Central memory CD8-positive, alpha-beta T cell (primary cell): ENCODE measurements at places on chromosomes 13 and 19.

DNA sequence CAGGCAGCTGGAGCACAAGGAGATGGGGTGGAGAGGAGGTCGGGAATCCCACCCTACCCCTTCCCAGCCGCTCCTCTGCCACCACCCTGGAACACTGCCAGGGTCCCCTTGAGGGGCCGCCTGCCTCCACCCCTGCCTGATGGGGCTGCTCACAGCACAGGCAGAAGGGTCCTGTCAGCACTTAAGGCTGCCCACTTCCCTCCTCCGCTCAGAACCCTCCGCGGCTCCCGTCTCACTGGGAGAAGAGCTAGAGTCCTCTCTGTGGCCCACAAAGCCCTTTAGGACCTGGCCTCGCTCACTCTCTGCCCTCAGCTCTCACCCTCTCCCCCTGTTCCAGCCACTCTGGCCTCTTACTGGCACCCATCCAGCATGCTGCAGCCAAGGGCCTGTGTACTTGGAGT is 3.4 kb upstream of the POLD1 start:
- H3K4me1 ChIP-seq, result peaks cover 68% of the 10 kb centered on the region
- no peak for DNase-seq
- no peak overlapping the region for H3K4me3 ChIP-seq
- no peaks in the 10 kb centered on the region for H3K27me3 ChIP-seq

- H3K27me3 ChIP-seq, result no peaks in the 10 kb centered on the region
- H3K4me3 ChIP-seq, result peak overlapping the region; percentile 96
- H3K36me3 ChIP-seq, result no peaks in the 10 kb centered on the region
- DNase-seq, result no peak
- peak overlapping the region; percentile 99 for H3K27ac ChIP-seq
- peaks cover 20% of the 10 kb centered on the region for H3K4me1 ChIP-seq
Measured at GRCh38 chr19:4639531-4640246, 373 bp downstream of the TNFAIP8L1 start.

DNA sequence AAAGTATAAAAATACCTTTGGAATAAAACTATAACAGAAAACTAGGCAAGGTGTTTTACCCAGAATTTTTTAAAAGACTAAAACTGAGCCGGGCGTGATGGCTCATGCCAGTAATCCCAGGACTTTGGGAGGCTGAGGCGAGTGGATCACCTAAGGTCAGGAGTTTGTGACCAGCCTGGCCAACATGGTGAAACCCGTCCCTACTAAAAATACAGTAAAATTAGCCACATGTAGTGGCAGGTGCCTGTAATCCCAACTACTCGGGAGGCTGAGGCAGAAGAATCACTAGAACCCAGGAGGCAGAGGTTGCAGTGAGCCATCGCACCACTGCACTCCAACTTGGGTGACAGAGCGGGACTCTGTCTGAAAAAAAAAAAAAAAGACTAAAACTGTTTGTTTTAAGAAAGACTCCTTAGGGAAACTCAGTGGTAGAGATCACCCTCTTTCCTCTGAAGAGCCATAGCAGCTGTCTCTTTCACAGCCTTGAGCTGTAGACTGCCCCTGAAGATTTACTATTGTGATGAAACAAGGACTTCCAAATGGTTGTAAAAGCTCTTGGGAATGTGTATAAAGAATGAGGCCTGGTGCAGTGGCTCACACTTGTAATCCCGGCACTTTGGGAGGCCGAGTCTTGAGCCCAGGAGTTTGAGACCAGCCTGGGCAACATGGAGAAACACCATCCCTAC is 14.7 kb upstream of the KCTD4 start:
- no peak for DNase-seq
- peaks cover 5% of the 10 kb centered on the region for H3K4me1 ChIP-seq
- no peak overlapping the region for H3K4me3 ChIP-seq
- H3K27me3 ChIP-seq, result no peaks in the 10 kb centered on the region
- no peak overlapping the region for H3K27ac ChIP-seq
- H3K36me3 ChIP-seq, result peaks cover 11% of the 10 kb centered on the region

- H3K4me3 ChIP-seq, result no peak overlapping the region
- H3K4me1 ChIP-seq, result no peaks in the 10 kb centered on the region
- no peak for DNase-seq
- H3K27me3 ChIP-seq, result peaks cover 17% of the 10 kb centered on the region
- H3K27ac ChIP-seq, result no peak overlapping the region
- H3K36me3 ChIP-seq, result peaks cover 5% of the 10 kb centered on the region
Measured at GRCh38 chr19:2665103-2665502, 37.4 kb downstream of the GNG7 start.

DNA sequence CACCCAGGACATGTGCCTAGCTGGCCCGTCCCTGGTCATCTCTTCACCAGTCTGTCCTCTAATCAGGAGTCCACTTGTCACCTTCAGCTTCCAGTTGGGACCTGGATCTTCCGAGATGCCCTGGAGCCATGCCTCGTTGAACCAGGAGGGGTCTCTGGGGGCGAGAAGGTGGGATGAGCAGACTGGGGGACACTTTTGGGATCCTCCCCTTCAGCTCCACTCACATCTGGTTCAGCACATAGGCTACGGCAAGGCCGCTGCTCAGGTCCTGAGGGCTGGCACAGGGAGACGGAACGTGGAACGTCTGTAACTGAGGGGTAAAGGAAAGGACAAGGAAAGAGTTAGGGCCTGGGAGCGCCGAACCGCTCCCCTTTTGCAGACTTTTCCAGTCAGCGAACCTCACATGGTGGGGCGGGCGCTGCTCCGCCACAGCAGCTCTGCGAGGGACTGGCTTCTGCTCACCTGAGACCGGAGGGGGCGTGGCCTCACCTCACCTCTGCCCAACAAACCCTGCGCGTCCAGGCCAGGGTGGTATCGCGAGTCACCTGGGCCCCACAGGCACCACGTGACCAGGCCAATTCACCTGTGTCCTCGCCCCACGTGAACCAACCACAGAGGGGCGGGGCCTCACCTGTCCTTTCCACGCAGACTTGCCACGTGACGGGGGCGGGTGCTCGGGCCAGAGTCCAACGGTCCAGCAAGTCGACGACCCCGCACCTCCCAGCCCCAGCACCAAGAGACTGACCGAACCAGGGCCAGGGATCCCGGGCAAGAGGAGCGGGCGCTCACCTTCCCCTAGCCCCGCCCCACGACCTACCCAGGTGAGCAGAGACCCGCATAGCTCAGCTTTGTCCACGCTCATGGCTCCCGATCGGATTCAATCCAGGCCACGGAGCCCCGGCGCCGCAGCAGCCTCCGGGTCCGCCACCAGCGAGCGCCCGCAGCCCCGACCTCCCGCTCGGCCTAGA is at the start of gene HOOK2:
Gene HOOK2 (minus strand): TSS at position 965 of the 968 bp plus-strand sequence. CDS start 103 bp downstream, at position 862.
- no peak for DNase-seq
- H3K27me3 ChIP-seq, result no peaks in the 10 kb centered on the region
- peaks cover 23% of the 10 kb centered on the region for H3K4me1 ChIP-seq

DNA sequence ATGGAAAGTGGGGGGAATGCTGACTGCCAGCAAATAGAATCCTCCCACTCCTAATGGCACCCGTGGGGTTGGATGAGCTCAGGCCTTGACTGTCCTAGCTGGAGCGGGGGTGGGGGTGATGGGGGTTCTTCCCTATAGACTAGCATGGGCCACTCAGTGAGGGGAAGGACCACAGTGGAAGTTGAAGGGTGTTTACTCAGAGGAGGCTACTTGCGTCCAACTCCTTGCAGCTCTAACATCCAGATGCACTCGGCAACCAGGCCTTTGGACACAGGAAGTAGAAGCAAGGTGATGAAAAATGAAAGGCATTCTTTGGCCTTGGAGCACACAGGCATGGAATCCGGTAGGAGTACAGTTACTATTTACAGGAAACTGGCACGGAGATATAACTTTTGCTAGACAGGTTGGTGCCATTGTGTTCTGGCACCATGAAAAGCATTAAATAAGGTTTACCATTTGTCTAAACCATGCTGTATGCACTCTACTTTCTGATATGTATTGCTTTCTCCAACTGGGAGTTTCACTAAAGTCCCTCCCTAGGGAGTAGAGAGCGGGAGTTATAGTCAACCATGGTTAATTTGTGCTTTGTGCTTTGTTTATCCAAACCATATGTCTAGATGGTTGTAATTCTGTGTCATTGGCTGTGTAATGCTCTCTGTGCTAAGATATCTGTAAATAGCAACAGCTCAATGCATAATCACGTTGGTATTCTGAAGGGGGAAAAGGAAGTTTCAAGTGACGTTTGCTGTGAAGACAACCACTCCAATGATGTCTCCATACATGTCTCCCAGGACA is 125.3 kb downstream of the TSHZ3 start:
- H3K4me3 ChIP-seq, result no peak overlapping the region
- H3K4me1 ChIP-seq, result peaks cover 11% of the 10 kb centered on the region
- peaks cover 11% of the 10 kb centered on the region for H3K27me3 ChIP-seq
- no peak for DNase-seq
- H3K27ac ChIP-seq, result no peak overlapping the region

- H3K4me3 ChIP-seq, result no peak overlapping the region
- no peaks in the 10 kb centered on the region for H3K36me3 ChIP-seq
- no peak overlapping the region for H3K27ac ChIP-seq
- DNase-seq, result no peak
- no peaks in the 10 kb centered on the region for H3K27me3 ChIP-seq
Measured at GRCh38 chr13:50577806-50578205, 265.7 kb downstream of the DLEU7 start.

GRCh38 chr13:44142941-44143665 is 230.5 kb upstream of the SERP2 start:
- H3K36me3 ChIP-seq, result peaks cover 6% of the 10 kb centered on the region
- DNase-seq, result no peak
- no peaks in the 10 kb centered on the region for H3K27me3 ChIP-seq
- peak overlapping the region; percentile 78 for H3K4me3 ChIP-seq

- H3K4me1 ChIP-seq, result no peaks in the 10 kb centered on the region
- no peaks in the 10 kb centered on the region for H3K36me3 ChIP-seq
- peaks cover 68% of the 10 kb centered on the region for H3K27me3 ChIP-seq
- no peak overlapping the region for H3K27ac ChIP-seq
- no peak for DNase-seq
- no peak overlapping the region for H3K4me3 ChIP-seq
Measured at GRCh38 chr19:15595069-15595468, 19.9 kb upstream of the CYP4F8 start.

- H3K36me3 ChIP-seq, result peaks cover 1% of the 10 kb centered on the region
- no peak overlapping the region for H3K4me3 ChIP-seq
- no peak for DNase-seq
- peaks cover 6% of the 10 kb centered on the region for H3K4me1 ChIP-seq
- H3K27me3 ChIP-seq, result peaks cover 68% of the 10 kb centered on the region
Measured at GRCh38 chr19:1720237-1720636, 33.1 kb upstream of the ONECUT3 start.

GRCh38 chr19:46515879-46516350 is 20.2 kb upstream of the PNMA8B start:
- H3K4me1 ChIP-seq, result peaks cover 5% of the 10 kb centered on the region
- peaks cover 39% of the 10 kb centered on the region for H3K27me3 ChIP-seq

- no peaks in the 10 kb centered on the region for H3K27me3 ChIP-seq
- H3K4me1 ChIP-seq, result peaks cover 36% of the 10 kb centered on the region
- H3K36me3 ChIP-seq, result peaks cover 41% of the 10 kb centered on the region
- no peak overlapping the region for H3K27ac ChIP-seq
- H3K4me3 ChIP-seq, result peak overlapping the region; percentile 99
- DNase-seq, result no peak
Measured at GRCh38 chr19:38377052-38377451, 2.7 kb downstream of the PSMD8 start.

GRCh38 chr13:105240371-105240770 is 1295.1 kb downstream of the EFNB2 start:
- no peaks in the 10 kb centered on the region for H3K4me1 ChIP-seq
- no peak overlapping the region for H3K4me3 ChIP-seq
- no peak for DNase-seq

GRCh38 chr13:59982631-59983382 is 180.9 kb downstream of the DIAPH3 start:
- H3K27ac ChIP-seq, result no peak overlapping the region
- H3K4me3 ChIP-seq, result no peak overlapping the region
- no peaks in the 10 kb centered on the region for H3K27me3 ChIP-seq
- DNase-seq, result no peak
- H3K4me1 ChIP-seq, result no peaks in the 10 kb centered on the region
- H3K36me3 ChIP-seq, result no peaks in the 10 kb centered on the region

DNA sequence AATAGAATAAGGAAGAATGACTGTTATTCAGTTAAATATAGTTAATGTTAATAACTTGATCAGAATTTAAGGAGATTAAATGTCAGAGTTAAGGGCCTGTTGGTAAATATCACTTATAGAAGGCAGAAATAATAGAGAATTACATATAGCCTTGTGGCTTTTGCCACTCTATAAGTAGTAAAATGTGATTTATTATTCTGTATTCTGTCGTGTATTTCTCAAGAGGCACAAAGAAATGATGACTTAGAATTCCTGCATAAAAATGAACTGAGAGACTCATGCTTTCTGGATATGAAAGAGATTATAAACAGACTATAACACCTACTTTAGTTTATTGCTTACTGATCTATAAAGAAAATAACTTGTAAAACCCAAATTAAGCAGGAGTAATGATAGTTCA is 40.1 kb downstream of the GPC6 start:
- H3K4me1 ChIP-seq, result no peaks in the 10 kb centered on the region
- no peak for DNase-seq
- no peaks in the 10 kb centered on the region for H3K36me3 ChIP-seq
- no peak overlapping the region for H3K27ac ChIP-seq

- peaks cover 17% of the 10 kb centered on the region for H3K36me3 ChIP-seq
- H3K27me3 ChIP-seq, result no peaks in the 10 kb centered on the region
- peak overlapping the region; percentile 25 for H3K4me3 ChIP-seq
- peak overlapping the region; percentile 62 for H3K27ac ChIP-seq
- H3K4me1 ChIP-seq, result peaks cover 72% of the 10 kb centered on the region
Measured at GRCh38 chr19:5966215-5966614, 11.7 kb downstream of the RANBP3 start.

GRCh38 chr13:21595546-21595822 is 8.5 kb downstream of the MICU2 start:
- H3K27me3 ChIP-seq, result no peaks in the 10 kb centered on the region
- H3K4me1 ChIP-seq, result peaks cover 82% of the 10 kb centered on the region
- H3K27ac ChIP-seq, result no peak overlapping the region
- no peak for DNase-seq
- H3K4me3 ChIP-seq, result no peak overlapping the region

GRCh38 chr13:51093574-51093973 is 17.5 kb downstream of the C13orf42 start:
- H3K36me3 ChIP-seq, result no peaks in the 10 kb centered on the region
- peaks cover 53% of the 10 kb centered on the region for H3K27me3 ChIP-seq
- H3K4me3 ChIP-seq, result no peak overlapping the region

GRCh38 chr19:38850436-38850975 is 720 bp upstream of the HNRNPL start:
- H3K27me3 ChIP-seq, result no peaks in the 10 kb centered on the region
- DNase-seq, result peak; percentile 94
- peaks cover 52% of the 10 kb centered on the region for H3K4me1 ChIP-seq
- H3K36me3 ChIP-seq, result peaks cover 52% of the 10 kb centered on the region
- H3K27ac ChIP-seq, result peak overlapping the region; percentile 98
- peak overlapping the region; percentile 90 for H3K4me3 ChIP-seq
